CD4-positive, alpha-beta T cell treated with Interleukin-15 for 4 hours (primary cell): ENCODE measurements at places on chromosomes 16 and 17.

DNA sequence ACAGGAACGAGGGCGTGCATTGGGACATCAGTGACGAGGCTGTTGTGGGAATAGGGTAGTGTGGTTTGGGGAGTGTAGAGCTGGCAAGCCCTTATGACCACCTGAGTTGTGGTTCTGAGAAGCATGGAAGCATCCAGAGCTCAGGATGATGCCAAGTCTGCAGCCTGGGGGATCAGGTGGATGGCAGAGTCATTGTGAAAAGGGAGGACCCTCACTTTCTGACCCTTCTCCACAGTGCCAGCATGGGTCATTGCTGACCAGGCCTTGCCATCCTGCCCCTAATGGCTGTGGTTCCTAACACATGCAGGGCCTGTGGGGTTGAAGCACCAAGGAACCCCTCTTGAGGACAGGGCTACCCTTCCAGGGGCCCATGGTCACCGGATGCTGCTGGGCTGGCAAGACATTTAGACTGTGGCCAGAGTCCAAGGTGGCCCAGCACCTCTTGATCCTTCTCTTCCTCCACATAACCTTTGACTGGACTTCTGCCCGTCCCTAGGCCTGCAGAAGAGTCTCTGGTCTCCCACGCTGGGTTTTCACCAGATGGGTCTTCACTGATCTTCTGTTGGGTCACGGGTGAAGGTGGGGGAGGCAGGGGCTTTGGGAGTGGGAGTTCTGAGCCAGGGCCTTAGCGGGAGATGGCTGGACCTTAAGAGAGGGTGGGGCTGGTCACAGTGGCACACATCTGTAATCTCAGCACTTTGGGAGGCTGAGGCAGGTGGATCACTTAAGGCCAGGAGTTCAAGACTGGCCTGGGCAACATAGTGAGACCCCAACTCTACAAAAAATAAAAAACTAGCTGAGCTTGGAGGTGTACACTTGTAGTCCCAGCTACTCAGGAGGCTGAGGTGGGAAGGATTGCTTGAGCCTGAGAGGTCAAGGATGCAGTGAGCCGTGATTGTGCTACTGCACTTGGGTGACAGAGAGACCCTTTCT lies 2.0 kb upstream of the PLA2G15 start:
- no peak for DNase-seq

DNA sequence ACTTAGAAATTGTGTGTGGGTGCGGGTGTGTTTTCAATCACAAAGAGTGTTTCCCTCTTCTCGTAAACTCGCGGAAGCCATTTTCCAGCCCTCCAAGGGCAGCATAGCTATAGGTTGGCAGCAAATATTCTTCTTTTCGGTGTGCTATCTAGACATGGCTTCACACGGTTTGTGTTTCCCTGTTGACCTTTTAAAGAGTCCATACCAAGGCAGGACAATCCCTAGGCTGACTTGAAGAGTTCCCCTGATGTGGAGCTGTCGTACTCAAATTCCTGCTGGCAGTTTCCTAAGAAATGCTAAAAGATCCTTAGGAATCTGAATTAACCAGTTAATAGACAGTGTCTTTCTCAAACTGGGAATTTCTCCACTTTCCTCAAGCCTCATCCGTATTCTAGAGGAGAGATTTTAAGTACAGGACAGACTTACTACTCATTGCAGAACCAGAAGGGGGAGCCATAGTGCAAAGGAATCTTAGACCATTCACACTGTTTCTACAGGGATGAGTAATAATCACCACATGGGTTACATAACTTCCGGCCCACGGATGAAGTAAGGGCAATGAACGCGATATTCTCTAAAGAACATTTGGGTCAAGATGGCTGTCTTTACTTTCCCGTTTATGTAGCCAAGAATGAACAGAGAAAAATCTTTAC lies 288.6 kb upstream of the ELAC2 start:
- no peak for DNase-seq

DNA sequence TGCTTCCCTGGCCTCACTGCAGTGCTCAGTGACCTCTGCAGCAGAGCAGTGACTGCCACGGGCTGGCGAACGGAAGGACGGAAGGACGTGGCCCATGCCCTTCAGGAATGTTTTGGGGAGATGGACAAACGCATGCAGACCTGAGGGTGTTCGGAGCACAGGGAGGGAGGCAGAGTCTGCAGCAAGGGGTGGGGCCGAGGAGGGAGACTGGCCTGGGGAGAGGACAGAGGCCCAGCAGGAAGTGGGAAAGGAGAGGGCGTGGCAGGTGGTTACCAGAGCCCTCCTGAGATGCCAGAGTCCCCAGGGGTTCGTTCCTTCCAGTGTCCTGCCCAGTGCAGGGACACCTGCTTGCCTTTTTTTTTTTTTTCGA lies 21.9 kb downstream of the ADORA2B start:
- no peak for DNase-seq

DNA sequence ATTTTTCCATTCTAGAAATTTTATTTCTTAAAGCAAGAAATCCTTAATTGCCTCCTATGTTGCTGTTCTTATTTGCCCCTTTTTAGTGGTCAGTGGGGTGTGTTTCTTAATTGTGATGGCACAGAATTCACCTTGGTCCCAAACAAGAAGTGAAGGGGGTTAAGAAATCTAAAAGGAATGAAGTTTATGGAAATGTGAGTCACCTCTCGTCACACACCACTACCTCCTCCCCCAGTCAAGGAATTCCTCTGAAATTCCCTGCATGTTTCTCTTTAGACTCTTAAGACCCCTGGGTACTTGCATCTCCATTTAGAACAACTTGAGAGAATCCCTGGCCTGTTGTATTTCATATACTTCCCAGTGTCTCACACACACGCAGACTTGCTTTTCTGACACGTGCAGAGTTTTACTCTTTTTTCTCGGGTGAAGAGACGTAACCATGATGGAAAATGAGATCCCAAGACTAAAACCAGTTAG lies 247.4 kb downstream of the PRKCA start:
- DNase-seq: no peak

GRCh38 chr17:40134184-40134583 lies 6.2 kb upstream of the CASC3 start:
- no peak for DNase-seq

DNA sequence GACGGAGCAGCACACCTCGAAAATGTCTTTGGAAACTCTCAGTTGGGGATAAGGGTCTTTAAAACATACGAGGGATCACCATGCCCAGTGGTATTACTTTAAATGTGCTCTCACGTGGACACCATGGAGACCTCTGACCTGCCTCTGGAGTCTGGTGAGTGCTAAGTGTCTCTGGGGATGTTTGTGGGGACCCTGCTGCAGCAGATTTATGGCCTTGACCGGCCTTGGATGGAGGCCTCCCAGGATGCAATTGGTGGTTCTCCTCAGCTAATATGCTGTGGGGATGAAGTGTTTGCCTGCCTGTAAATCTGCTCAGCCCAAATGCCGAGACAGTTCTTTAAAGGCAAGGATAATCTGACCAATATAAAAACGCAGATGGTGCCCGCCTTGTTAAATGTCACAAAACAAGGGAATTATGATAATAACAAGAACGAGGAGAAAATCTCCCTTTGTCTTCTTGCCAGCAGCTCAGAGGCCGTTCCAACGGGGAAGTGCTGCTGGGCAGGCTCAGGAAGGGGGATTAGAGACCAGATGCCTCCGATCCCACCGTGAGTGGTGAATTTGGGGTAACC lies 154.4 kb downstream of the ABCC12 start:
- no peak for DNase-seq

DNA sequence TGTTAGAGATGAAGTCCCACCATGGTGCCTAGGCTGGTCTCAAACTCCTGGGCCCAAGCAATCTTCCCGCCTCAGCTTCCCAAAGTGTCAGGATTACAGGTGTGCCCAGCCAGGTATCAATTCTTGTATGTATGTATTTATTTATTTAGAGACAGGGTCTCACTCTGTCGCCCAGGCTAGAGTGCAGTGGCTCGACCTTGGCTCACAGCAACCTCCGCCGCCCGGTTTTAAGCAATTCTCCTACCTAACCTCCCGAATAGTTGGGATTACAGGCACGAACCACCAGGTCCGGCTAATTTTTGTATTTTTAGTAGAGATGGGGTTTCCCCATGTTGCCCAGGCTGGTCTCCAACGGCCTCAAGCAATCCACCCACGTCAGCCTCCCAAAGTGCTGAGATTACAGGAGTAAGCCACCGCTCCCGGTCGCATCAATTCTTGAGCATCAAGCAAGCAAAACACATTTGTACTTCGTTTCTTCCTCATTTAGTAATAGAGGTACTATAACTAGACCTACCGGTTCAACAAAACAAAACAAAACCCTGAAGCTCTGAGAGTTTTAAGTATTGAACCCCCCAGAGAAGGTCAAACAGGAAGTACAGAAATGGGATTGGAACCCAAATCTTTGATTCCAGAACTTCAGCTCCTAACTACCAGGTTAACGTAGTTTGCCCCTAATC lies 1.0 kb upstream of the ZNF500 start:
- DNase-seq: no peak

DNA sequence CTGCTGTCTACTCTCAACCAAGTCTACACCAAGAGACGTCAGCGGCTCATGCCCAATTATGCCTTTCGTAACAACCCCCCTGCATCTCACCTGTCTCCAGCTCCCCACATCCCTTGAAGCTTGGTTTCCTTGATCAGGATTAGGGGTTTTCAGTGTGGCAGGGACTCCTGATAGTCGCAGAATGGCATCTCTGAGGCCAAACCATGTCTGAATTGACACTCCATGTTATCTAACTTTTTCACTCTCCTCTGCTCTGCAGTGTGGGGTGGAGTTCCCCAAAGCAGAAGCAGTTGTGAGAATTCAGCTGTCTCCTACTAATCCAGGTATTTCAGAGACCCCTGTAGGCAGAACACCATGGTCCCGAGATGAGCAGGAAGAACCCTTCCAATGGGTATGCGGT lies 5.6 kb upstream of the AHSP start:
- DNase-seq: no peak
